ENCODE measurements at places on chromosomes 2 and 18.
A peak's percentile ranks its signal among the peaks of the same experiment; 100 is the strongest.

DNA sequence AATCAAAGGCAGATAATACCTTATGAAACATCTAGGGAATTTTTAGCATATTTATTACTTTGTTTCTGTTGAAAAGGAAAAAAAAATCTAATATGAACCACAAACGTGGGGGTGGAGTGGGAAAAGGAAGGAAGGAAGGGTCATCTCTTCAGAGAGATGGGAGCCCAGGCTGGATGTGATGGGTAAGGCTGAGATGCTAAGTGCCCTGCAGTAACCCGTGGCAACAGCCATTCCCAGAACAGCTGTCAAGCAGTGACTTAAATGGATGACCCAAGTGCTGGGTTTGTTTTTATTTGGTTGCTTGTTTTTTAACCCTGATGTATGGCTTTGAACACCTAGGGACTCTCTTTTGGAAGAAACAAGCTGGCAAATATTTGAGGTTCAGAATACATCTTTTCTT is 50.7 kb upstream of the KLF7 start:
- DNase-seq: no peak

DNA sequence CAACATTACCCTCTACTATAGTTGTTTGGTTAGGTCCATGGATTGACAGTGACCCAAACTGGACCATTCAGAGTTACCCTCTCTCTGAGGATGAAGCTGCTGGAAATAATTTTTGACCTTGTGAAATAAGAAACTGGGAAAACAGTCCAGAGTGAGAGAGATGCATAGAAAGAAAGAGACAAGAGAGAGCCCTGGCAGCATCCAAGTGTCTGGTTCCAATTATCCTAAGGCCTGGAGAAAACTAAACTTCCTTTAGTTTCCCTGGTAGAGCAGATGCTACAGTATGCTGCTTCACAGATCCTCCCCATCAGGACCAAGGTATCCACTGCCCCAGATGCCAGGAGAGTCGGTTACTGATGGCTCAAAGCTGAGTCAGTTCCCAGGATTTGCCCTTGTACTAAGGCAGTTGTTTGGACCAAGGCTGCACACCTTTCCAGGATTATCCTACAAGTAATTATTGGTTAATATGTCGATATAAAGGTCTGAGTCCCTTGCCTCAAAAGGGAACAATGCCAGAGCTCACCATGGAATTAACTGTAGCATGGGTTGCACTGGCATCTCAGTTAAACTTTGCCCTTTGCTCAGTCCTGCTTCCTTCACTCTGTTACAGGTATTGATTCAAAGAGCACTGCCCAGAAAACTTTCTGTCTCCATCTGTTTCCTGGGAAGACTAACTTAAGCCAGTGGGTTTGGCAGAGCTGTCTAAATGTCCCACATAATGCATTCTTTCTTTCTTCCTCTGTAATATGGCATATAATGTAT is 14.6 kb upstream of the CHN1 start:
- DNase-seq: no peak

DNA sequence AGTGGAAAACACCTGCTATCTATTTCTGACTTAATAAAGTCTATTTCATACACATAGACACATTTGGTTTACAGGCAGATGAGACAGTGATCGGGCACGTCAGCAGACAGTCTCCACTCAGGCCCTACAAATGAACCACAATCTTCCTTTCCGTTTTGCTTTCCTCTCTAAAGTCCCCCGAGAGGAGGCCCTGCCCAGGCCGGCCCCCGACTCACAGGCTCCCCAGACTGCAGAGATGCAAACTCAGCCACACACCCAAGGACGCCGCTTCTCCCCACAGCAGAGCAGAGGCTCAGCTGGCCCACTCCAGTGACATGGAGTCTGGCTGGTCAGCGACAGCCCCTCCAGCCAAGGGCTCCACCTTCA is 9.3 kb upstream of the MTERF4 start:
- DNase-seq: no peak

GRCh38 chr2:168210895-168211570 is 36.4 kb downstream of the STK39 start:
- no peak for DNase-seq

GRCh38 chr2:53559302-53559966 is 208.2 kb upstream of the CHAC2 start:
- no peak for DNase-seq

GRCh38 chr2:9497017-9497416 is 22.7 kb downstream of the IAH1 start:
- no peak for DNase-seq

- DNase-seq: no peak
Measured at GRCh38 chr2:170436077-170436943, 258.4 kb downstream of the MYO3B start.

- DNase-seq: no peak
Measured at GRCh38 chr2:204004912-204005311, 68.3 kb downstream of the ICOS start.

GRCh38 chr2:72745679-72746368 is 80.0 kb downstream of the EXOC6B start:
- no peak for DNase-seq

- no peak for DNase-seq
Measured at GRCh38 chr2:218585541-218585940, 16.9 kb downstream of the CNOT9 start.

DNA sequence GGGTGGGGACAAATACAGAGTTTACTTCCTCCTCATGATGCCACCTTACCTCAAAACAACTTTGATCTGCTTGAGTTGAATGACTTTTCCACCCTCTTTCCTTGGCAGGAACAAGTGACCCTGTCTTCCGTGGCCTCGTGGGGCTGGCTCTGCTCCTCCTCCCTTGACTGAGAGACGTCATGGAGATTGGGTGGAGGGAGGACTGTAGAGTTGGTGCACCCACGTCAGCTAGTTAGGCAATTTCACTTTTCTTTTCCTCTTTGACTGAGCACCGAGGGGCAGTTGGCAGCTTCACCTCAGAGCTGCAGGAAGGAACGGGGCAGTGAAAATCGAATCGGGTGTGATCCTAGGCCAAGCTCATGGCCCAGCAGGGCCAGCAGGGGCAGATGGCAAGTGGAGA is at the start of gene SP140:
Gene SP140, plus strand, starts transcription at position 251 of the 400 bp plus-strand sequence. Its CDS starts 109 bp downstream, at position 360.
- peak; percentile 46 for DNase-seq

DNA sequence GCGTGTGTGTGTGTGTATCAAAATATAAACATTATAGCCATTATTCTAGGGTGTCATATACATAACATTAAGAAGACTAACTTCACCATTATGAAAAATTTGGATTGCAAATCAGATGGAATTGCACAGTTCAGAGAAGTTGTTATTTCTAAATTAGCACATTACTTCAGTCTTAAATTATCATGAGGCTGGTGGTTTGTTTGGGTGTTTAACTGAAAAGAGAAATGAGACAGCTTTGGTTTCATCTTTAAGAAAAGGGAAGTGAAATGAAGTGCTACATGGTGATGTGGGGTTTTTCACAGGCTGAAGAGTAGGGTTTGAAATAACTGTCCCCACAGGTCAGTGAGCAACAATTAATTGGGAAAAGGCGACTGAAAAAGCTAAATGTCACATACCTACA is 161.2 kb upstream of the XIRP2 start:
- DNase-seq: no peak

DNA sequence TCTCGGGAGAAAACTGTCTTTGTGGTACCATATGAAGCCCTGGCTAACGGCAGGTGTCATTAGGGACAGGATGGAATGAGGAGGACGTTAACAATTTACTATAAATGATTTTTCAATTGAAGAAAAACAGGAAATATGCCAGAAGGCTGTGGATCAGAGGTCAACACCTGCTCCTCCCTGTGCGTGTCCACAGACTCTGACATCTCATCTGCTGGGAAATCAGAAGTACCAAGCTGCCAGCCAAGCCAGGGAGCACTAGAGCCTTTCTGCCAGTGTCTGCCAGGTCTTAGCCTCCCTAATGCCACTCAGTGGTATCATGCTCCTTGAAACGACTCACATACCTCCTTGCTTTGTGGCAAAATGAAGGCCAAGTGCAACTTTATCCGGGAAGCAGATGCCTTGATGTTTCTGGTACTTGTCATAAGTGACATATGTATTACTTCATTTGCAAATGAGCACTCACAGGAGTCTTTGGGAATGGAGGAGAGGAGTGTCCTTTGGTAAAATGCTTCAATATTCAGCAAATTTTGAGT is 541.1 kb downstream of the SATB2 start:
- DNase-seq: no peak

GRCh38 chr2:44342854-44343253 is 18.4 kb downstream of the PREPL start:
- DNase-seq: no peak

GRCh38 chr2:191318729-191319078 is 73.5 kb downstream of the MYO1B start:
- no peak for DNase-seq

DNA sequence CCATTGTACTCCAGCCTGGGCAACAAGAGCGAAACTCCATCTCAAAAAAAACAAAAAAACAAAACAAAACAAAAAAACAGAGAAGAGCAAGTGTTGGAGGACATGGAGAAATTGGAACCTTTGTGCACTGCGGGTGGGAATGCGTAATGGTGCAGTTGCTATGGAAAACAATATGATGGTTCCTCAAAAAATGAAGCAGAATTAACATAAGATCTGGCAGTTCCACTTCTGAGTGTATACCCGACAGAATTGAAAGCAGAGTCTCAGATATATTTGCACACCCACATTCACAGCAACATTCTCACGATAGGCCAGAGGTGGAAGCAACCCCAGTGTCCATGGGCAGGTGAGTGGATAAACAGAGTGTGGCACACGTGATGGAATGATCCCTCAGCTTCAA is 11.0 kb upstream of the RALB start:
- no peak for DNase-seq

- no peak for DNase-seq
Measured at GRCh38 chr2:167386694-167387093, 498.4 kb downstream of the XIRP2 start.

DNA sequence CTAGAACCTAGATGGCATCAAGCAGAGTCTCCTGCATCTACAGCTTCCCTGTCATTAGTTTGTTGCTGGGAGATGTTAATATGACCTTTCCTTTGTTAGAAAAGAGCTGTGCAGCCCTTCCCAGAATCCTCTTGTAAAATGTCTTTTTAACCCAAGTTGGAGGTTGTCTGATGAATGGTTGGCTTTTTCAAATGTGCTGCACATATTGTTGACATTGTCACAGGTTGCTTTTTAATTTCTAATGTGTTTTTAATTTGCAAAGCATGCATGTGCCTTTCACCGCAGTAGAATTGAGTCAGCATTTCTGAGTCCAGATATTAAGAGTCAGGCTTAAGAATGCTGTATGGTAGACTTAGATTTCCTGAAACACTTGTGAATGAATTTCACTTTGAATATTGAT is 120.8 kb downstream of the GREB1L start:
- DNase-seq: no peak

- DNase-seq: no peak
Measured at GRCh38 chr2:166127217-166128155, at the start of gene SCN1A. SCN1A (minus strand) TSS chr2:166128020; CDS start chr2:166073621, 54,399 bp downstream.

DNA sequence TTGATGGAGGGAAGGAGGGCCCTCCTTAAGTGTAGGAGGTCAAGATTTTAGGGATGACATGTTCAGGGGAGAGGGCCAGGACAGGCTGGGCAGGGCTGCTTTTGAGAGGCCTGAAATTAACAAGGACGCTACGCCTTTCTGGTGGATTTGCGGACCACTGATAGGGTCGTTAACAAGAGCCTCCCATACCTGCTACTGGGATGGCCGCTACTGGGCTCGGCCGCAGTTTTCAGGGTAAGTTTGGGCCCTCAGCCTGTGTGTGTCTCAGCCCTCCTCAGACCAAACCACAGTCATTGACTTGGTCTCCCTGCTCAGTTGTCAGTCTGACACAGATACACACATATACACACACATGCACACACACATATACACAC is 180.9 kb downstream of the SMAD2 start:
- no peak for DNase-seq

DNA sequence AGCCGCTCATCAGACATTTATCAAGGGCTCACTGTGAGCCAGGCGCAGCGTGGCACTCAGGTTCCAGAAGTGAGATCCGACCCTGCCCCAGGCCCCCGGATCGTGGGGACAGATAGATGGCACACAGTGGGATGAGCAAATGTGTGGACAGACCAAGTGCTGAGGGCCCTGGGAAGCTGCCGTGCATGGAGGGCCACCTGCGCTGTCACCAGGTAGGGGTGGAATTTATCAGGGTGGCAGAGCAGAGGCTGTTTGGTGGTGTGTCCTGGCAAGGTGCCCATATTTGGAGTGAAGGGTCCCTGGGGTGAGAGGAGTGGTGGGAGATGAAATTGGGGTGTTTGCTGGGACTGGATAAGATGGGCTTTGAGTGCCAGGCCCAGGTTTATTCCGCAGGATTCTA is 92.8 kb upstream of the HS6ST1 start:
- no peak for DNase-seq

GRCh38 chr2:144453486-144454158 is 66.3 kb downstream of the ZEB2 start:
- no peak for DNase-seq

DNA sequence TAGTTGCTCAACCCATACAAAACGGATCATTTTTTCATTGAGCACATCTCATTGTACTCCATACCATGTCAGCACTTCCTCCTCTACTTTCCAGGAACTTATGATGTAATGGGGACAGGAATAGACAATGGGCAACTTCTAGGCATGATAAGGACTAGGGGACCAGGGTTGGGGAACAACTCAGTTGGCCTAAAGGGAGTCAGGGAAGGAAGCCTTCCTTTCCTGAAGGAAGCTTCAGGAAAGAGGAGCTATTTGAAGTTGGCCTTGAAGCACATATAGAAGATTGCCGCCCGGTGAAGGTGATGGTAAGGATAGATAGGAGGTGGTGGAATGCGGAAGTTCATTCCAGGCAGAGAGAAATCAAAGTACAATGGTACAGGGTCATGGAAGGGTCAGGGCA is 283.9 kb downstream of the SLC8A1 start:
- no peak for DNase-seq

DNA sequence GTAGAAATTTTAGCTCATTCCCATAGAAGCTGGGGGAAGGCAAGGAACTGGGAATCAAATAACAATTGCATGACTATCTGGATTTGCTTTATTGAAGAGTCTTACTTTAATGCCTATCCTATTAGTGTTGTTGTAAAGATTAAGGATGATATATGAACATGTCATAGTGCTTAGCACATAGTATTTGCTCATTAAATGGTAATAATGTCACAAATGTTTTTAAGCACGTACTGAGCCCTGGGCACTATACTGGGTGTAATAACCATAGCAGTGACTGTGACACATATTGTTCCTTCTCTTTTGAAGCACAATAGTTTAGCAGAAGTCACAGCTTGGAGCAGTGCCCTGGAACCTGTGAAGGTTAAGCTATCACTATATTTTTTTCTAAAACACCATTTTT is 47.2 kb upstream of the DTNB start:
- no peak for DNase-seq

DNA sequence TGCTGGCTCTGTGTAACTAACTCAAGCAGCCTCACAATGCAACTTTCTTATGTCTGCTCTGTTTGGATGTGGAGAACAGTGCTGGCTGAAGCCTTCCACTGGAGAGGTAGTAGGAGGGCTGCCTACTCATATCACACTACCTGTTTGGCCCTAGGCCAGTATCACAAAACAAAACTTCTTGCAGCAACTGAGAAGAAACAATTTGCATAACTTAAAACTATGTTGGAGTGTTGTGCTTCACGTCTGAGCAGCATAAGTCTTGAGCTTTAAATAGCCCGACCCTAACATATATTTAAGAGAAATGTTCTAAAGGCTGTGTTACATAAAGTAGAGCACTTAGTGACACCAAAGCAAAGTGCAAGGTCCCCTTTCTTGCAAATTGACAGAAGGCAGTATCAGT is 204.9 kb upstream of the ACVR2A start:
- DNase-seq: no peak

- DNase-seq: no peak
Measured at GRCh38 chr18:6427286-6427685, 12.6 kb upstream of the L3MBTL4 start.
